Thoracic aorta (tissue), 2 donors: ENCODE measurements at places on chromosomes 2 and 18. TPM values are rescaled to one million over a fixed set of nuclear protein-coding genes. Genes with fewer than 3 reads are reported as not detected.

DNA sequence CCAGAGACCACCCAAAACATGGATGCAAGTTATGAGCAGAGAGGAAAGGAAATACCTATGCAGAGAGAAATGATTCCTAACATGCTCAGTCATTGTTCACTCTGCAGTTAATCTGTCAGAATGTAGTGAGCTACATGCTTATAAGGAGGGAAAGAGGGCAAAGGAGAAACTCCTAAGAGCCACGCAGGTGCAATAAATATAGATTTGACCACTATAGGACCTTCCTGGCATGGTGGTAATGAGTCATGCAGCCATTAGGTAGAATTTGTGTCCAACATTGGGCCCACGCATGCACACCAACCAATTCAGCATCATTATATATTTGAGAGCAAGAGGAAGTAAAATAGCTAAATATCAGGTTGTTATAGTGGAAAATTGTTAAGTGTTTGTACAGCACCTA is 699.9 kb downstream of the DSC3 start:
- no peak for DNase-seq
- H3K4me1 ChIP-seq, result no peaks in the 10 kb centered on the region
- no peaks in the 10 kb centered on the region for H3K36me3 ChIP-seq

Gene ARPC2
- 469 TPM for total RNA-seq

DNA sequence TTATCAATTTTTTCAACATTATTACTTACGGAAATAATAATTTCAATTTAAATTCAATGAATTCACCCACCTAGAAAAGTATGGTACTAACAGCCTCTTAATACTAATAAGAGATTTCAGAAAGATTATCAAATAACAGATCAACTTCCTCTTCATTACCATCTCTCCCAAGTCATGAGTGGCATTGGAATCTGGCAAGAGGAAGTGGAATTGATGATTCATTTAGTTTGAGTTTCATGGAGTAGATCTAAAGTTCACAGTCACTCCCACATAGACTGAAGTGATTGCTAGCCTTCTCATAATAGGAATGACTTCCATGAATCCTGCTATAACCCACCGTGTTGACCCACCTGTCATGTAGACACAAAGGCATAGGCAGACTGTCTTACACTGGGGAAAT is 77.7 kb upstream of the WDR75 start:
- DNase-seq, result no peak
- peak overlapping the region; percentile 7 for H3K27ac ChIP-seq
- H3K4me1 ChIP-seq, result peaks cover 6% of the 10 kb centered on the region
- no peaks in the 10 kb centered on the region for H3K27me3 ChIP-seq
- H3K4me3 ChIP-seq, result no peak overlapping the region

Gene IGFBP5
- total RNA-seq, result 482 TPM

Gene UGT1A3
- total RNA-seq, result not detected

GRCh38 chr18:64253873-64254272 is 105.0 kb upstream of the LINC00305 start:
- no peak for DNase-seq
- H3K27me3 ChIP-seq, result no peaks in the 10 kb centered on the region
- H3K4me1 ChIP-seq, result no peaks in the 10 kb centered on the region
- H3K27ac ChIP-seq, result no peak overlapping the region
